ENCODE measurements at places on chromosomes 3 and 15.

DNA sequence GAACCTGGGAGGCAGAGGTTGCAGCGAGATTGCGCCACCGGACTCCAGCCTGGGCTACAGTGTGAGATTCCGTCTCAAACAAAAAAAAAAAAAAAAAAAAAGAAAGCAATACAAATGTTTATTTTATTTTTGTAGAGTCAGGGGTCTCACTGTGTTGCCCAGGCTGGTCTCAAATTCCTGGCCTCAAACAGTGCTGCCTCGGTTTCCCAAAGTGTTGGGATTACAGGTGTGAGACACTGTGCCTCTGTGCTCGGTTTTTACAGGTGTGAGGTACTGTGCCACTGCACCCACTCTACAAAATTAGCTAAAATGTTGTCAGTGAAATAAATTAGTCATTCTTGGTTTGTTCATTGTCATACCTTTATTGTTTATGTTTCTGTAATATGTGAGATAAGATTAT is 5.5 kb downstream of the PIAS1 start:
- no peak for DNase-seq

DNA sequence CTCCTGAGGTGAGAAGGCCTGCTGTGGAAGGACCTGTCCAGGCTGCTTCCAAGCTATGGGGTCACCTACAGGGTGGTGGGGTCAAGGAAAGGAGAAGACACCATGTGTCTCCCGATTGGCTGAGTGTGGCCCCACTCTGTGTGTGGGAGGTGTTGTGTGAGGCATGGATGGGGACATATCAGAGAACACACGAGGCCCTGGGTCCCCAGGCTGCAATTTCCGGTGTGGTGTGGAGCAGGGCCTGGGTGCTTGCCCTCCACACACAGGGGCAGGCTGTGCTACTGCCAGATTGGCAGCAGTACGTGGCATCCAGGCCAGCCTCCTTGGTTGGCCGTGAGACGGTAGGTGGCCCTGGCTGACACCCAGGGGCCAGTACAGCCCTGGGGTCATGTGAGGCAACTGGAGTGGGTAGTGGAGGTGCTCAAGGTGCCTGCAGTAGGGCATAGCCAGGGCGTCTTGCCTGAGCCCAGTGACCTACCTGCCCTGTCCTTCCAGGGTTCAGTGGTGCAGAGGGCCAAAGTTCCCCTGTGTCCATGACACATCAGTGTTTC is 233.8 kb downstream of the SNRPN start:
- no peak for DNase-seq

GRCh38 chr3:69540706-69541581 is 155.1 kb upstream of the FRMD4B start:
- DNase-seq: no peak

DNA sequence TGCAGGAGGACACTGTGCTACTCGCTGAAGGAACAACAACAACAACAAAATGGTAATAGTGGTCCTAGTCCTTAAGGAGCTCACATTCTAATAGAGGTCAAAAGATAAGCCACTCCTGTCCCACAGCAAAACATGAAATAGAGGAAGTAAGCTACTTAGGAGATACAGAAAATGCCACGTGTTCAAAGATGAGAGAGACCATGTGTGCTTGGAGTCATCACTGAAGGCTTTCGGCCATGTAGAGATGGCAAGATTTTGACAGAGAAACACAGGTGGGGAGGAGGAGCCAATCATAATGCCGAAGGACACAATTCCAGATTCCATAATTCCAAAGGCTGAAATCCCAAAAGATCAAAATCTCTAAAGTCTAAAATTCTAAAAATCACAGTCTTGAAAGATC is 24.8 kb upstream of the RIOX2 start:
- no peak for DNase-seq

DNA sequence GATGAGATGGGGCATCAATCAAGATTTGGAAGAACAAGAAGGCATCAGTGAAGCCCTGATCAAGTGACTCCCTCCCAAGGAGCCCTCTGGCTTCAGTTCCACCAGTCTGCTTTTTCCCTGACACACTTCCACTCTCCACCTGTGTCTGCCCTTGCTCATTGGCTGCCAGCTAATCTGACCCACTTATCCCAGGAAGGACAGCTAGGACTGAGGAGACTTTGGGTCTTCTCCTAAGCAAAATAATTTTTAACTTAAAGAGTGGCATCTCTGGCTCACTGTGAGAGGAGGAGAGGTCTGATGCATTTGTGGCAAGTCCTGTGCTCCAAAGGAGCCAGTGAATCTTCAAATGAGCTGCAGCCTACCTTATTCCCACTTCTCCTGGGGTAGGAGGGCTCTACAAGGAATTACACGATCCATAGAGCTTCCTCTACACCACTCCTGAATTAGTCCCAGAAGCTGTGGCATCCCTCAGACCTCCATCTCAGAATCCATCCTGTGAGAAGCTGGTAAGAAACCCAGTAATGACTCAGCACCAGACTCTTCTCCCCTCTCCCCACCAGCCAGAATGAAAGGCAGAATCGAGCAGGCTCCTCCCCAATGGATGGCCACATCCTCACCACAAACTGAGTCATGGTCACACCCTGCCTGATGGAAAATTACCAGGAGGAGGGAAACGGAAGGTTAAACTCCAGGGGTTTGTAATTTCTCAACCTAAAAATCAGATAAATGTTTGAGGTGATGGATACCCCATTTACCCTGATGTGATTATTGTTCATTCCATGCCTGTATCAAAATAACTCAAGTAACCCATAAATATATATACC is 6.3 kb upstream of the PKM start:
- peak; percentile 80 for DNase-seq

- no peak for DNase-seq
Observed at GRCh38 chr15:85778107-85778776, 16.5 kb downstream of the KLHL25 start.

Data from stimulated activated naive CD8-positive, alpha-beta T cell treated with anti-CD3 and anti-CD28 coated beads, Interleukin-15, Interleukin-2, amounts not matched to agents 100 U/mL and 50 U/mL, for 24 hours (primary cell).